ENCODE measurements at places on chromosomes 6 and 20.

DNA sequence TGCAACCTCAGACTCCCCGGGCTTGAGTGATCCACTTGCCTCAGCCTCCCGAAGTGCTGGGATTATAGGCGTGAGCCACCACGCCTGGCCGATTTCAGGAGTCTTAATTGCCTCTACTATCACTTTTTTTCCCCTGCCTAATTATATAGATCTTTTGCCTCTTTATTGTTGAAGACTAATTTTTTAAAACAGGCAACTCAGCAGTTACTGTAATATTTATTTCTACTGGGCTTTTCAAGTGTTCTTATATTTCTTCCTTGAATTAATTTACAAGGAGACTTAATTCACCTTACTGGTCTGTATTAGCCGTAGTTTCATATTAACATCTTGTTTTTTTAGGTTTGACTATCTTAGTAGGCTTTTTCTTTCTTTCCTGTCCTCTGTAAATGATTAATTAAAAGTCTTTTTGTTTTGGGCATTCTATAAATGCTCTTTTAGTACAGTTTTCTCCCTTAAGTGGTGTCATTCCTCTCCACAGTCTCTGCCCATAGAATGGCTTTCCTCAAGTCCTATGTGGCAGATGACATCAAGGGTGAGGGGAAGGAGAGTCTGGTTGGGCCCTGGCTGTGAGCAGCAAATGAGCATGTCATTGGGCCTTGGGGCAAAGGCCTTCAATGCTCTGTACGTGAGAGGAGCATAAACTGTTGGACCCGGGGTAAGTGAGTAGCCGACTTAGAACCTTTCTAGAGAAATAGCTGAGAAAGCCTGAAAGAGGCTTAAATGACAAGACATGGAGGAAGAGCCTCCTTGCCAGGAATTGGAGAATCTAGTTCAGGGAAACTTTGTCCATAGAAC lies 36.0 kb downstream of the ANKS1A start:
- no peak for DNase-seq

- DNase-seq: peak; percentile 95
These were observed 368.3 kb upstream of the SASH1 start for GRCh38 chr6:147974376-147974775.

- DNase-seq: no peak
These were observed 5.3 kb upstream of the CNKSR3 start for GRCh38 chr6:154515826-154516225.

DNA sequence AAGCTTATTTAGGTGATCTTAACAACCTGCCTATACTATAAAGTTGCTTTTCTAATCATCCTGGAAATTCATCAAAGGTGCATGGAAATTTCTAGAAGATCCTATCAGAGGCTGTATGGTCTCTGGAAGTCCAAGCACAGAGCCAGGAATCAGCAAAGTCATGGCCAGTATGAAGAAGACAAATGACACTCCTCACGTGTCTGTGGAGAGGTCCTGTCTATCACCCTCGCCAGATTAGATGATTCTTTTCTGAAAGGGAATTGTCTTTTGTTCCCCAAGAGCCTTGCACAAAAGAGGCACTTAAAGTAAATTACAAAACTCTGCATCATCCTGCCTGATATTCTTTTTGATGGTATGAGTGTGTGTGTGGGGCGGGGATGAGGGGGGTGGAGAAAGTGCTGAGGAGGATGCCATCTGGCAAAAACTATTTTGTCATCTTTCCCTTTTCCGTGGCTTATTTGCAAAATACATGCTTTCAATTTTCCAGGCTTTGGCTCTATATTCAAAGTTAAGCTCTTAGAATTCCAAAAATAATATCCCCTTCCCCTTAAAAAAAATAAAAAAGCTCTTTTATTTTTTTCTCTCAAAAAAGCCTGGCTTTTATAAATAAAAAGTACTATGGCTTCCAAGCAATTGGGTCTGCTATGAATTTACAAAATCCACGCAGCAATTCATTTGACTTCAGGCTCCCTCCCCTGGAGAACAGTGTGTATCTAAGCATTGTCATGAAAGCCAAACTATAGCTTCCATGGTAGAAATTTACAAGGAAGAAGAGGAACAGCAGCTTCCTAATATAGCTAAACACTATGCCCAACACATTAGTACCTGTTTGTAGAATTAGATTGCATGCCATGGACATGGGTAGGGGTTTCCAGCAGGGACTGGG lies 185.2 kb upstream of the ARG1 start:
- no peak for DNase-seq

- peak; percentile 83 for DNase-seq
These were observed 58.7 kb downstream of the EDN1 start for GRCh38 chr6:12348530-12349511.

GRCh38 chr6:104522533-104522932 lies 337.2 kb downstream of the HACE1 start:
- no peak for DNase-seq

GRCh38 chr6:138728662-138729061 lies 44.9 kb upstream of the CCDC28A start:
- DNase-seq: no peak

- DNase-seq: peak; percentile 37
These were observed 44.8 kb upstream of the EMILIN3 start for GRCh38 chr20:41411391-41411847.

GRCh38 chr6:39905640-39905975 lies 28.7 kb downstream of the MOCS1 start:
- no peak for DNase-seq

- DNase-seq: peak; percentile 88
These were observed at the start of the genes FARS2 and LYRM4 for GRCh38 chr6:5260661-5261544. Gene FARS2 (plus strand): TSS chr6:5261513. Gene LYRM4 (minus strand): TSS chr6:5260950. CDS start chr6:5260733, 217 bp downstream.

- DNase-seq: peak; percentile 15
These were observed 106.4 kb downstream of the ASCC3 start for GRCh38 chr6:100774681-100775080.

GRCh38 chr6:137860394-137861005 lies 6.6 kb upstream of the TNFAIP3 start:
- no peak for DNase-seq

Measured in iris pigment epithelial cell (primary cell).